ENCODE measurements at places on chromosomes 1 and 21.

- DNase-seq, result no peak
Observed at GRCh38 chr1:53804791-53805505, 33.1 kb downstream of the NDC1 start.

DNA sequence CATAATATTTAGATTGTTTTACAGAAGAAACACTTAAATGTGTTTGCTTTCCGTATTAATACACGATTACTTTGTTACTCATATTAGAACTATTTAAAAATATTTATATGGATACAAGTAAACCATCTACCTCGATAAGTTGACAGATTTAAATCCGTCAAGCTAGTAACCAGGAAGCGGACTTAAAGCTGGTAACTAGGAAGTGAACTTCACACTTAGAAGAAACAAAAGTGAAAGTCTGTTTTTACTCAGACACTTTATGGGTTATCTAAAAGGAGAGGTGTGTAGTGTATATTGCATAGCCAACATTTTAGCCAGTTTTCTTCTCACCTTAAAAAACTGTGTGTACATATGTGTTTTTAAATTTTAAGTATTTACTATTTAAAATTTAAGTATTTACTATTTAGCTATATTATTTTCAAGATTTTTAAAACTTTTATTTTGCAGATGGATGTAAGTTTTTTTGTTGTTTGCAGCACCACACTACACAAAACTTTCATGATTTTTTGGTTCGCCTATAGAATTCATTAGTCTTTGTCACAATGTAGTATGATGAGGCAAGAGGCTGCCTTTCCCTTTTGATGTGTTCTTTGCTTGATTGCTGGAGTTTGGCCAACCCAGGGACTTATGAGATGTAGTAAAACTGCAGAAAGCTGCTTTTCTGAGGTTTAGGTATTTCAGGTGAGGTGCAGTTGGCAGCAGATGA is 2.7 kb downstream of the USP25 start:
- peak; percentile 14 for DNase-seq

DNA sequence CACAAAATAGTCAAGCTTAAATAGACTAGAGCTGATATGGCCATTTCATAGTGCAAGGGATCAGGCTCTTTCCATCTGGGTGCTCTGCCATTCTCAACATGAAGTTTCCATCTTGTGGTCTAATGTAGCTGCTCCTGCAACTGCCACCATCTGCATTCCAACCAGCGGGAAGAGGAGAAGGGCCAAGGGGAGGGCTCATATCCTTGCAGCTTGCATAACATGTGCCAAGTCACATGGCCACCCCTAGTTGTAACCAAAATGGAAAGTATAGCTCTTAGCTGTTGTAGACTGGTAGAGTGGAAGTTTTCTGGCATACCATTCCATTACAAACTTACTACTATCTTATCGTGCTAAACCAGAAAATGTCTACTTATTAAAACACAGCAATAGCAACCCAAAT is 38.9 kb upstream of the IVNS1ABP start:
- DNase-seq, result no peak

GRCh38 chr1:118143121-118143520 is 41.9 kb downstream of the SPAG17 start:
- DNase-seq, result no peak

- DNase-seq, result peak; percentile 89
Observed at GRCh38 chr1:43704838-43705237, 2.5 kb upstream of the ST3GAL3 start.

- DNase-seq, result peak; percentile 45
Observed at GRCh38 chr1:61058483-61059245, 23.7 kb upstream of the NFIA start.
